Endodermal cell (in vitro differentiated cells): ENCODE measurements at places on chromosomes 5 and 9. TPM values are rescaled to one million over a fixed set of nuclear protein-coding genes. Genes with fewer than 3 reads are reported as not detected.

DNA sequence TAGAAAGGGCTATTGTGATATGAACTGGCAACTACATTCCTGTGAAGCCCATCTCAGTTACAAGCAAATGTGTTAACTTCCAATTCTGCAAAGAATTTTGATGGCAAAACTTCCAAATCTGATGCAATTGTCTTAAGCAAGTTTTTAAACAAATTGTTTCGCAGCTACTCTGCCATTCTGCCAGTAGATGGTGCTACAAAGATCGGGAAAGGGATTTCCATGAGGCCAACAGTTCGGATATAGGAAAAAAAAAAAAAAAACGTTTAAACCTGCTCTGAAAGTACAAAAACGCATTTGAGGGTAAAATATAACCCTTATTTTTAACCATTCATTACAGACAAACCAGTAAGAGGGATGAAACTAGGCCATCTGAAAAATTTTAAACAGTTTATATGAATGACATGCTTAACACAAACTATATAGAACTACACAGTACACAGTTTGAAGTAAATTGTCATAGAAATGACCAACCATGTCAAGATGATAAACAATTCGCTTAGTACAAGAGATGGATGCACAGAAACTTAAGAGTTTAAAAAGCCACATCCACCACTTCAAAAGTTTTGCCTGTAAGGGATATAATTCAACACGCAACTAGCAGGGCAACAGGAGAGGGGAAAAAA is 2.2 kb downstream of the HNRNPA0 start:
- peak overlapping the region; percentile 99 for H3K4me3 ChIP-seq
- no peaks in the 10 kb centered on the region for H3K4me1 ChIP-seq
- no peak for DNase-seq
- H3K27me3 ChIP-seq, result no peaks in the 10 kb centered on the region
- H3K36me3 ChIP-seq, result peaks cover 31% of the 10 kb centered on the region
- no peak overlapping the region for H3K27ac ChIP-seq

DNA sequence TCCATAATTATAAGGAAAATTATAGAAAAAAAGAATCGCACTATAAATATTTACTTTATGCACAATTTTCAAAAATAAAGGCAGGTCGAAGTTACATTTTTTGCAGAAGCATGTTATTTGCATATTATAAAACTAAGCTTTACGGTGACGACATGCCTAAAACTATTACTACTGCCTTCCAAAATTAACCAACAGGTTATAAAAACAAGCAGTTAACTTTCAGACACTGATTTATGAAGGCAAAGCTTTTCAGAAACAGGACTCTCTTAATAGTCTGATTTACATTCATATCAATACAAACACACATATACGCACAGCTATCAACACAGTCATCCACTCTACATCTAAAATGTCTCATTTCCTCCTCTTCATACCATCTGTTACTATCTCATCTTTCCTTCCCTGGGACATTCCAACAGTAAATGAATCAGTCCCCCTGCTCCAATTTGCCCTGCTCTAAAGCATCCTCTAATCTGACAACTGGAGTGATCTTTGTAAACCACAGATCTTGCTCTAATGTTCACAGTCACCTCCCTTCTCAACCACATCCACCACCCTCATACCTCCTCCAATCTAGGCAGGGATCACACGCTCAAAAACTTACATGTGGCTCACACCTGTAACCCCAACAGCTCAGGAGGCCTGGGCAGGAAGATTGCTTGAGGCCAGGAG is 21.6 kb downstream of the FBXW11 start:
- no peak overlapping the region for H3K4me3 ChIP-seq
- no peak for DNase-seq
- no peaks in the 10 kb centered on the region for H3K4me1 ChIP-seq
- no peak overlapping the region for H3K27ac ChIP-seq
- H3K27me3 ChIP-seq, result no peaks in the 10 kb centered on the region
- peaks cover 10% of the 10 kb centered on the region for H3K36me3 ChIP-seq

Gene C5orf52
- total RNA-seq, result not detected in 3 replicates

DNA sequence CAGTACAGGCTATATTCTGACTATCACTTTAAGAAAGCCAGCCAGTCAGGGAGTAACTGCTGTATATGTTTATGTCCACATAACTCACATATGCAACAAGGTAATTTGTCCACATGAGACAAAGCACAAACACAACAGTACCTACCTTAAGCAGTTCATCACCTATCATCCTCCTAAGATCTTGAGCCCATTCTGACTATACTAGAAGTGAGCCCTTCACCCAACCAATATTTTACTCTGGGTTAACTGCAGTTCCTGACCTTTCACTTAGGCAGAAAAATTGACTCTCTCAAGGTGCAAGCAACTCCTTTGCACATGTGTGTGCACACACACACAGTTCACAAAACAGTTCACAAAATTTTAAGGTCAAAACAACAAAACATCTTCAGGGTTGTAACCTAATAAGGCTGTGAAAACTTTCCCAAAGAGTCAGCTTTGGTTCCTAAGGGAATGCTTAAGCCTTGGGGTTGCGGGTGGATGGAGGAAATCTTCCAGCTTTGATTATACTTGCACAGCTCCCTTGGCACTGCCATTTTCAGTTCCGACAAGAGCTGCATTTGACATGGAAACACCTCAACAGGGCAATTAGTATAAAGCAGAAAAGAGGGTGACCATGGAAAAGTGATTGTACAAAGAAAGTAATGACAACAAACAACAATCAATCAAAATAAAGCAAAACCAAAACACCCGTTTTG is 215.3 kb downstream of the NFIB start:
- no peak for DNase-seq
- H3K4me3 ChIP-seq, result no peak overlapping the region
- peak overlapping the region; percentile 12 for H3K27ac ChIP-seq
- no peaks in the 10 kb centered on the region for H3K36me3 ChIP-seq
- H3K27me3 ChIP-seq, result no peaks in the 10 kb centered on the region

DNA sequence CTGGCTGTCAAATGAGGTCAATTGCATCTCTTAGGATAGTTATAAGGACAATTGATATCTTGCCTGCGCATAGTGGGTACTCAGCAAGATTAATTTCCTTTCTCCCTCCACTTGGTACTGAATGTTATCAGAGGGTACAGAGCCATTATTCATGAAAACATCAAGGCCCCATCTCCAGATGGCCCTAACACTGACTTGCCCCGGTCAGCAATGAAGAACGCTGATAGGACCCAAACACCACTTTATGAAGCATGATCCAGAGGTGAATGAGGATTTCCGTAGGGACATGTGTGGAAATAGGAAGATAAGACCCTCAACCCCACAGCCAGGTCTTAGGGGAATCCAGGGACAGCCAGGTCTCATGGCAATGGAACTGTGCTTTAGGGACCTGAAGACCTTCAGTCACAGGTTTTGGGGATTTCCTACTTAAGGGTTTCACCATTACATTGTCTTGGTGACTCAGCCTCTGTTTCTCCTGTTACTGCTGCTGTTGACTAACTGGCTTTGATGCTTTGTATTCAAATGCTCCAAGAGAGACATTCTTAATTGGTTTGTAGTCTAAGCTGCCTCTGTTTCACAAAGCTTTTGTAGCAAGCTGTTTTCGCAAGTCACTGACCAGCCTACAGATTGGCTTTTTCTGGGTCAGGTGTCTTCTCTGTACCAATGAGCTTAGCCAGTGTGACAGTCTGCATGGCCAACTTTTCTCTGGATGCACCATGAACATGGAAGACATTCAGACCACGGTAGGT is 35.3 kb upstream of the IQGAP2 start:
- no peak overlapping the region for H3K4me3 ChIP-seq
- H3K27ac ChIP-seq, result no peak overlapping the region
- DNase-seq, result no peak
- no peaks in the 10 kb centered on the region for H3K4me1 ChIP-seq
- H3K27me3 ChIP-seq, result no peaks in the 10 kb centered on the region

Gene ANXA6
- 202 to 214 TPM (median 204 TPM) in 3 replicates for total RNA-seq

- no peaks in the 10 kb centered on the region for H3K27me3 ChIP-seq
- peak overlapping the region; percentile 12 for H3K4me3 ChIP-seq
- no peak for DNase-seq
- no peak overlapping the region for H3K27ac ChIP-seq
- peaks cover 24% of the 10 kb centered on the region for H3K4me1 ChIP-seq
Measured at GRCh38 chr9:88775037-88775471, 216.2 kb upstream of the S1PR3 start.

- H3K4me3 ChIP-seq, result no peak overlapping the region
- no peaks in the 10 kb centered on the region for H3K27me3 ChIP-seq
- no peak overlapping the region for H3K27ac ChIP-seq
- no peaks in the 10 kb centered on the region for H3K4me1 ChIP-seq
Measured at GRCh38 chr5:8831854-8832253, 714.0 kb downstream of the SEMA5A start.

DNA sequence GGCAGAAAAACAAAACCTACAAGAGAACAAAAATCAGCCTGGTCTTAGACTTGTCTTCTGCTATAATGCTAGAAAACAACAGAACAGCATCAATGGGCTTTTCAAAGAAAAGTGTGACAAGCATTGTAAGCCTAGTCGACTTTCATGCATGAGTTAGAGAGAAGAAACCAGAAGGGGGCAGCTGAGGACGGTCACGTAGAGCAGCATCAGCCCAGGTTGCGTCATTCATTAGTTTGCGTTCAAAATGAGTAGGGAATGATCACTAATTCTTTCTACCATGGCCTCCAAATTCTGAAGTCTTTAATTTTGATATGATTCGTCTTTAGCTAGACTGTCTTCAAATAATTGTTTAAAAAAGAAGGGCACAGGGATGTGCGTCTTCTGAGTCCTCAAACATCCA is 4.7 kb upstream of the ISCA1 start:
- peaks cover 4% of the 10 kb centered on the region for H3K4me1 ChIP-seq
- no peak overlapping the region for H3K4me3 ChIP-seq
- H3K36me3 ChIP-seq, result peaks cover 15% of the 10 kb centered on the region
- peak overlapping the region; percentile 67 for H3K27ac ChIP-seq

GRCh38 chr5:177552839-177553455 is 1.4 kb downstream of the FAM193B start:
- DNase-seq, result peak; percentile 53
- H3K4me1 ChIP-seq, result peaks cover 9% of the 10 kb centered on the region
- no peak overlapping the region for H3K27ac ChIP-seq
- peak overlapping the region; percentile 92 for H3K4me3 ChIP-seq
- no peaks in the 10 kb centered on the region for H3K27me3 ChIP-seq
- peaks cover 38% of the 10 kb centered on the region for H3K36me3 ChIP-seq

DNA sequence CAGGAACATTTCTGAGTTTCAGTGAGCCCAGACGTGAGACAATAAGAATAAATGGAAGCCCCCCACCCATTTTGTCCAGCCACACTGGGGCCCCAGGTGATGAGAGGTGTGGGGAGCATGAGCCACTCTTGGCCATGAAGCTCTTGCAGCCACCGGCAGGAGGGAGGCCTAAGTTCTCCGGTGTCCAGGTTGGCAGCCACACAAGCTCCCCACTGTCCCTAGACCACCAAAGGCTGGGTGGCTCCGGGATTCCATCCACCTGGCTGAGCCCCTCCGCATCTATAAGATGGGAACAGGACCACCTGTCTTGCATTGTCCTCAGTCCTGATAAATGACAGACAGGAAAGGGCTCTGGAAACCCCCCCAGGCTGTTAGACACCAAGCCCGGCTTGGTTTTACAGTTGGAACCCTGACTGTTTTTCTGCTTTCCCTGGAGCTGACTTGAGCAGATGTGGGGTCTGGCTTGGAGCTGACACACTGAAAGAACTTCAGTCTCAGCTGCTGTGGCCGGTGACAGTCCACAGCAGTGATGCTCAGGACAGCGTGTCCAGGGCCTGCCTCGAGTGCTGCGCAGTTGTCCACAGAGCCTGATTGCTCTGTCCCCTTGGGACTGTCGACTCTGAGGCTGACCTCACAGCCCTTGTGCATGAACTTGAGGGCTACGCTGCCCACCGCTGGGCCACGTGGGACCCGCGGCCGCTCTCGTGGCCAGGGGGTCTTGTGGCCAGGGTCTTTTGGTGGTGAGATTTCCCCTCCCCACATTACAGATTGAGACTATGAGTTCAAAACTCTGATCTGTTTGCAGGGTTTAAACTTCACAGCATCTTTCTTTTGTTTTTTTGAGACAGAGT is 74.8 kb downstream of the PSMB7 start:
- no peak overlapping the region for H3K27ac ChIP-seq
- no peak overlapping the region for H3K4me3 ChIP-seq
- DNase-seq, result no peak
- no peaks in the 10 kb centered on the region for H3K4me1 ChIP-seq
- peaks cover 13% of the 10 kb centered on the region for H3K36me3 ChIP-seq

- DNase-seq, result no peak
- no peaks in the 10 kb centered on the region for H3K4me1 ChIP-seq
- H3K27me3 ChIP-seq, result no peaks in the 10 kb centered on the region
- H3K4me3 ChIP-seq, result no peak overlapping the region
- no peaks in the 10 kb centered on the region for H3K36me3 ChIP-seq
- H3K27ac ChIP-seq, result no peak overlapping the region
Measured at GRCh38 chr9:113798062-113799030, 77.8 kb upstream of the ZNF618 start.

Gene SH3RF2
- 2.2 and 2.6 TPM in 2 replicates for total RNA-seq

Gene RASEF
- total RNA-seq, result 1.1 and 1.4 TPM in 2 replicates

- H3K4me1 ChIP-seq, result no peaks in the 10 kb centered on the region
- no peak for DNase-seq
- no peak overlapping the region for H3K27ac ChIP-seq
- no peaks in the 10 kb centered on the region for H3K36me3 ChIP-seq
- H3K4me3 ChIP-seq, result no peak overlapping the region
Measured at GRCh38 chr5:68839019-68839552, 254.7 kb upstream of the SLC30A5 start.

DNA sequence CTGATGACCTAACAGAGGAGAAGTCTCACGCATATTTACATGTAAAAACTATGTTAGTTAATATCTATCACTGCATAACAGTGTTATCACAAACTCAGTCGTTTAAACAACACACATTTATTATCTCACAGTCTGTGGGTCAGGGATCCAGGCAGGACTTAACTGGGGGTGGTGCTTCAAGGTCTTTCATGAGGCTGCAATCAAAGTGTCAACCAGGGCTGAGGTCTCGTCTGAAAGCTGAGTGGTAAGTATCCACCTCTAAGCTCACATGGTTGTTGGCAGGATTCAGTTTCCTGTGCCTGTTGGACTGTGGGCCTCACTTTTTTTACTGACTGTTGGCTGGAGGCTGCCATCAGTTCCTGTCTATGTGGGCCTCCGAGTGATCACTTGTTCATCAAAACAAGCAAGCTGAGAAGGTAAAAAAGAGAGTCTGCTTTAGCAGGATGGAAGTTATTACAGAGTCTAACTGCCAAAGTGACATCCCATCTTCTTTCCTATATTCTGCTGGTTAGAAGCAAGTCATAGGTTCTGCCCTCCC is 188.6 kb downstream of the CARTPT start:
- no peak for DNase-seq
- no peak overlapping the region for H3K4me3 ChIP-seq
- no peaks in the 10 kb centered on the region for H3K4me1 ChIP-seq
- H3K27ac ChIP-seq, result no peak overlapping the region
- no peaks in the 10 kb centered on the region for H3K27me3 ChIP-seq

GRCh38 chr5:56356121-56356835 is 123.1 kb upstream of the ANKRD55 start:
- H3K4me1 ChIP-seq, result peaks cover 7% of the 10 kb centered on the region
- H3K27me3 ChIP-seq, result no peaks in the 10 kb centered on the region
- peak overlapping the region; percentile 21 for H3K4me3 ChIP-seq
- H3K36me3 ChIP-seq, result no peaks in the 10 kb centered on the region
